Osteocyte (in vitro differentiated cells): ENCODE measurements at places on chromosomes 6 and 20. TPM values are rescaled to one million over a fixed set of nuclear protein-coding genes. Genes with fewer than 3 reads are reported as not detected.

DNA sequence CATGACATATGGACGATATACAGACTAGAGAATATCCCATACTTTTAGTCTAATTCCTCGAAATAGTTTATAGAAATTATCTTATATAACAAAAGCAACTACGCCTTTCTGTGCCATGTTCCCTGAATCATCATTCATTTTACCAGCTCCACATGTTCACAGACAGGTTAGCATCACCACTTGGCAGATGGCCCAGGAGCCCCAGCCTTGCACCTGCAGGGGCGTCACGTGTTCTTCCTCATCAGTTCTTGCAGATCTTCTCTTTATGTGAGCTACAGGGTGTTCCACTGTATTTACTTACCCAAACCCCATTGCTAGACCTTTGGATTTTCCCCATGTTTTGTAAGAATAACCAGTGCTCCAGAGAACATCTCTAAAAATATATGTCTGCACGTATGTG, 12.6 kb upstream of the BNIP5 start:
- no peak for DNase-seq

GRCh38 chr20:32535953-32536823, 48.9 kb downstream of the NOL4L start:
- no peak for DNase-seq

GRCh38 chr6:148855744-148856143, 108.9 kb downstream of the UST start:
- no peak for DNase-seq

- no peak for DNase-seq
Measured at GRCh38 chr20:14723614-14724013, 386.2 kb upstream of the FLRT3 start.

DNA sequence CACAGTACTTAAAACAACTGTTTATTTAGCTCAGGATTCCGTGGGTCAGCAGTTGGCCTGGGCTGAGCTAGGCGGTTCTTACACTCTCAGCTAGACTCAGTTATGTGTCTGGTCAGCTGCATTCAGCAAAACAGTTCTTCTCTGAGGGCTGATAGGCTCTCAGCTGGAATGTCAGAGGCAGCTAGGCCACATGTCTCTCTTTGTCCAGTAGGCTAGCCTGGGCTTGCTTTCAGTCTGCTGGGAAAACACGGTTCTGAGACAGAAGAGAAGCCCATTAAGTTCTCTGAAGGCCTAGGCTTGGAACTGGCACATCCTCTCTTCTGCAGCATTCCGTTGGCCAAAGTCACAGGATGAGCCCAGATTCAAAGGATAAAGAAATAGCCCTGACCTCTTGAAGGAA, 65.6 kb downstream of the TULP4 start:
- peak; percentile 38 for DNase-seq

DNA sequence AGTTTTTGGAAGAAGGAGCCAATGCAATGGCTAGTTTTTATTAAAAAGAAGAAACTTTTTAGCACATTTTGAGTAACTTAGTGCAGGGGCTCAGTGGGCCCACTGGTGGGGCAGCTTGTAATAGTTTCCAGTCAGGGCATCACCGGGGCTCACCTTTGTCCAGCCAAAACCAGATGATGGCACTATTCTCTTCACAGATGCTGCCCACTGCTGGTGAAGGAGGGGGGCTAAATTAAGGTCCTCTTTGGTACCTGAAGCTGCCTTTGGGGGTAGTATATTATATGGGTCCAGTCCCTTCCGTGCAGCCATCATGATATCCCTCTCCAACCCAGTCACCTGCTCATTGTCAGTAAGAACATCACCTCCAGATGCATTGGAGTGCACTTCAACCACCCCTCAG, 182.9 kb downstream of the PDE7B start:
- no peak for DNase-seq

DNA sequence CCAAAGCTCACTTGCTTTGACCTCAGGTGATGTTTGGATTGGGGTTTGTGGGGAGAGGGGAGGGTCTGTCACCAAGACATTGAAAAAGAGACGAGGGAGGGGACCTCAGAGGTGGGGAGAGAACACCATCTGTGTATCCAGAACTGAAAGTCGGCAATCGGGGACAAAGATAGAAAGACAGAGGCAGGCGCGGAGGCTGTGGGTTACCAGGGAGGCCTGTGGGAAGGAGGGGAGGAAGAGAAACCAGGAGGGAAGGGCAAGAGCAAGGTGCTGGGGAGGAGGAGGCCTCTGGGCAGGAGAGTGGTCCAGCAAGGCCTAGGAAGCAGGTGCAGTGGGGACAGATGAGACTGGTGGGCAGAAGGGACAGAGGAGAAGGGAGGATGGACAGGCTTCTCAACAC, 211.2 kb downstream of the CDC5L start:
- no peak for DNase-seq

DNA sequence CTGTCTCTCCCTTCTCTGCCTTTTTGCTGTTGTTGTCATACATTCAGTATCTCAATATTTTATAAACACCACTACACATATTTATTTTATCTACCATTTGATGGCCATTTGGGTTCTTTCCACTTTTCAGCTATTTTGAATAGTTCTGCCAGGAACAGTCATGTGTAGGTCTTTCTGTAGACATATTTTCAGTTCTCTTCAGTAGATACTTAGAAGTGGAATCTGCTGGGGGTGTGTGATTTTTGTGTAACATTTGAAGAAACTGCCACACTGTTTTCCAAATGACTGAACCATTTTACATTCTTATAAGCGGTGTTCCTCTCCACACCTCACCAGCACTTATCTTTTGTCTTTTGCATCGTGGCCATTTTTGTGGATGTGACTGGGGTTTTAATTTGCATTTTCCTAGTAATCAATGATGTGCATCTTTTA, 197.7 kb downstream of the ARID1B start:
- no peak for DNase-seq

SLC22A2 gene
- total RNA-seq, result not detected in 2 replicates

ZBTB12 gene
- 8.3 and 8.8 TPM in 2 replicates for total RNA-seq

DNA sequence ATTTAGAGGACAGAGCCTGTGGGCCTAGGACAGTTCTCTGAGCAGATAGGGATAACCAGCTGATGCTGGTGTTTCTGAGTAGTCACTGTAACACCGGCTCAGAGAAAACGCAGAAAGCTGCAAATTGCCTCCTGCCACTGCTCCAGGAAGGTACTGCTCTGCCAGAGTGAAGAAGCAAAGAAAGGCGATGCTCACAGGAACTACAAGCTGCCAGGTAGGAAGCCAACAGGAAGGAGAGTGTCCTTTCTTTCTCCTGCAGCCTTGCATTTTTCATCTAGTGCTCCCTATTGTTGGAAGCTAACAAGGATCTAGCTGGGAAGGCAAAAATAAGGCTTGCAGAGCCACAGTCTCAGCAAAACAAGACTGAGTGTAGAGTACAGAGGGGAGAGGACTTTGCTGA, 70.7 kb upstream of the RAB32 start:
- DNase-seq, result no peak

RWDD2A gene
- 7.0 and 8.2 TPM in 2 replicates for total RNA-seq

- DNase-seq, result no peak
Measured at GRCh38 chr6:131787079-131787478, 20.7 kb upstream of the ENPP1 start.
